ENCODE measurements at places on chromosomes 5 and 9.

DNA sequence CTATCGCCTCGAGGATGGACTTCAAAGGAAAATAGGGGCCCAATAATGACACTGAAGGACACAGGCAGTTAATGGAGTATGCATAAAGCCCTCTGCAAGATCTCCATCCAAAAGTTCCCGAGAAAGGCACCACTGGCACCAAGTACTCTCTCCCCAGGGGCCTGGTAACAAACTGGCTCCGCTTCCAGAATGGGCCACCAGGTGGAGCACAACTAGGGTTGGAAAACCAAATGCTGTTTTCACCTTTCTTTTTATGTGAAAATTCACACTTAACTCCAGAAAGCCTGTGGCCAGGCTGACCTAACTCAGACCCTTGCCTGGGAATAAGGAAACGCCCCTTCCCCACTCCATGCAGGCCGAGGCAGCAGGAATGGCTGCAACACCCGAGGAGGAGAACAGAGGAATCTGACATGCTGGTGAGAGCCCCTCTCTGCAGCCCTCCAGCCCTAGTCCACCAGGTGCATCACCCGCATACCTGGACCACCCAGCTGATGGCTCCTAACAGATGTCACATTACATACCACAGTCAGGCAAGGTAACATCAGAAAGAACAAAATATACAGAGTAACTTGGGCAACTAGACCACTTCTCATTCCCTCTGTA is 42.8 kb downstream of the CAMSAP1 start:
- DNase-seq = peak; percentile 21

GRCh38 chr5:138705007-138705406 is 48.2 kb upstream of the CTNNA1 start:
- no peak for DNase-seq

DNA sequence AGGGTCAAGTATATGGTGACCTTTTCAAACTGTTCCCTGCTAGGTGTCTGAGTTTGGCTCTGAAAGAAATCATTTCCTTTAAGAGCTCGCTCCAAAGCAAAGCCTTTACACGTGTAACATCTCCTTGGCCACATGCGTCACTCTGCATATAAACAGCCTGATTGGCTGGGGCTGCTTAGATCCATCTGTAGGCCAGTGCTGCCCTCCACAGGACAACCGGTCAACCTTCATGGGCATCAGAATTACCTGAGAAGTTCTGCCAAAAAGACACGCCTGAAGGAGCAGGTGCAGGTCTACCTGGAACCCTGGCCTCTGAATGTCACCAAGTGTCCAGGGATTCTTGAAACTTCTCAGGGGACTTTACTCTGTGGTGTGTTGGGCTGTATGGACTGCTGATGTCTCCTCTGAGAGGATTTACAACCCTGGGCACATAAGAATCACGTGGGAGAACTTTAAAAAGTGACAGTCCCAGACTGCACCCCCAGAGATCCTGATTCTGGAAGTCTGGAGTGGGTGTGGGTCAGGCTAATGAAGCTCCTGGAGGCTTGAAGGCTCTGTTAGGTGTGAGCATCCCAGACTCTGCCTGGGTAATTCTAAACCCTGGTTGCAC is 497.6 kb downstream of the GADD45G start:
- peak; percentile 31 for DNase-seq

GRCh38 chr5:134735243-134735642 is 3.1 kb upstream of the CAMLG start:
- no peak for DNase-seq

- no peak for DNase-seq
Measured at GRCh38 chr5:16234598-16234997, 55.0 kb upstream of the MARCHF11 start.

- DNase-seq = no peak
Measured at GRCh38 chr9:22447618-22448305, 1.1 kb downstream of the DMRTA1 start.

- DNase-seq = no peak
Measured at GRCh38 chr5:147341345-147341744, 106.5 kb downstream of the STK32A start.

GRCh38 chr9:113963696-113964494 is 87.8 kb downstream of the ZNF618 start:
- no peak for DNase-seq

DNA sequence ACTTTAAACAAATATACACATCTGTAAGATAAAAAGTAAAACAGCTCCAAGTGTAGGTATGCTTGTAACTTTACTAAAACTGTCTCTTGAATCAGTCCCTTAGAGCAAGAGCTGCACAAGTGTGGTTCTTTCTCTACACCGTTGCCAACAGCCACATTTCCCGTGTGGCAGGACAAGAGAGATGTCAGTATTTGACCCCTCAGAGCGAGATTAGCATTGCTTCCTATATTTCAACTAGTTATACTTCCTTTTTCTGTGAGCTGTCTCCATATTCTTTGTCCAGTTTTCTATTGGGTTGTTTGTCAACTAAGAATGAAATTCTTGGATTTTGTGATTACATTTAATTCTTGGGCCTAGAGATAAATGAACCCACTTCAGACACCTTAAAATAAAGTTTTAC is 8.0 kb downstream of the PLIN2 start:
- no peak for DNase-seq

DNA sequence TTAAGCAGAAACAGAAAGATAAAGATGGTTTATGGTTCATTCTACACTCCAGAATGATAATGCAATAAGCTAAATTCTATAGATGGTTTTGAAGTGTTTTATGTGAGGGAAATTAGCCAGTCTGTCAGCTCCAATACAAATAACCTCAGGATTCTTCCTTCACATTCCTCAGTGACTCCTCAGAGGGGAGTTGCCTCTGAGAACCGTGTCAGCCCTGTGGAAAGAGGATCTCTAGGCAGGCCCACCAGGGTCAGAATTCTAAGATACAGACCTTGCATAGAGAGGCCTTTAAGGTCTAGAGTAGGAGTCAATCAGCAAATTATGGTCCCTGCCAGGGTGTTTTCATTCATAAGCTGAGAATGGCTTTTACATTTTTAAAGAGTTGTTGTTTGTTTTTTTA is 26.6 kb downstream of the RUSC2 start:
- no peak for DNase-seq

DNA sequence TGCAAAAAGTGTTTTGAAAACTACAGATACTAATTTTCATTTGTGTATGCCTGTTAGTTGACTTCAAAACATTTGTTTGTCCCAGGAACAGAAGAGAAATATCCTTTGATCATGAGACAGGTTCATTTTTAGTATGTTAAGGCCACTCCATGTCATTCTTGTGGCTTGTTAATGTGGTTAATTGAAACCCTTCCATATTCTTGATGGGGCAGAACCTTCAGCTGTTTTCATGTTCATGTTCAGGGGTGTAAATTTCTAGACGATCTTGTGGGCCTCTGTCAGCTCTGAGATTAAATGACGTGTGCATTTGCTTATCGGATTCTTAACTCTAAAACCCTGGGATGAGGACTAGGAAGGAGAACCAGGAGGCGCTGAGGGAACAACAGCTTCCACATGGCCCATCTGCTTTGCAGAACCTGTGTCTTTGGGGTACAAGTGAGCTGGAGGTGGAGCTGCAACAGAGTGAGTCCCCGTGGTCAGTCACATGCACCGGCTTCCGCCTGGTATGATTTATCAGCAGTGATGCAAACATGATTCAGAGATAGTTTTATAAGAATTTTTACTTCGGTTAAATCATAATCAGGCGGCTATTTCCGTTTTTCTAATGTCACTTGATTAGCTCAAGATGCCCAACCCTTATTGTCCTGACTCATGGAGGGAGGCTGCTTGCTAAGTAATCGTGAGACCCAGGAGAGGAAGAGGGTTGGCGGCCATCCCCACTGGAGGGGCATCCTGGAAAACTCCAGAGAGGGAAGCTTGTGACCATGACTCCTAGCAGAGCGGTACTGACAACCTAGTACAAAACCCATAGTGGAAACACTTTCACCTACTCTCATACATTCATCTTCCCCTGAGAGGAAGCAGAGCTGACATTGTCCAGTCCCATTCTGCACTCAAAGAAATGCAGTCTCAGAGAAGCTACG is 138.4 kb downstream of the C9orf152 start:
- no peak for DNase-seq

DNA sequence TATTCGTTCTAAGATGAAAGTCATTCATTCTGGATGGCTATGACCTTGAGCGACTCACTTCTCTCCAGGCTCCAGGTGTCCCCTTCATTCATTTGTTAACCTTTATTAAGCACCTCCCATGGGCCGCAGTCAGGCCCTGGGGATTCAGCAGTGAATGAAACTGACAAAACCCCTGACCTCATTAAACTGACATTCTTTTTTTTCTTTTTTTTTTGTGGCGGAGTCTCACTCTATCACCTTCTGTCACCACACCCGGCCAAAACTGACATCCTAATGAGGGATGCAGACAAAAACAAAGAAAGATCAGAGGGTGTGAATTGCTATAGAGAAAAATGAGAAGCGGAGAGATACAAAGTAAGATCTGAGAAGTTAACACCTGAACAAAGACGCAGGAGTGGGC is 16.5 kb upstream of the ODF2 start:
- DNase-seq = no peak

DNA sequence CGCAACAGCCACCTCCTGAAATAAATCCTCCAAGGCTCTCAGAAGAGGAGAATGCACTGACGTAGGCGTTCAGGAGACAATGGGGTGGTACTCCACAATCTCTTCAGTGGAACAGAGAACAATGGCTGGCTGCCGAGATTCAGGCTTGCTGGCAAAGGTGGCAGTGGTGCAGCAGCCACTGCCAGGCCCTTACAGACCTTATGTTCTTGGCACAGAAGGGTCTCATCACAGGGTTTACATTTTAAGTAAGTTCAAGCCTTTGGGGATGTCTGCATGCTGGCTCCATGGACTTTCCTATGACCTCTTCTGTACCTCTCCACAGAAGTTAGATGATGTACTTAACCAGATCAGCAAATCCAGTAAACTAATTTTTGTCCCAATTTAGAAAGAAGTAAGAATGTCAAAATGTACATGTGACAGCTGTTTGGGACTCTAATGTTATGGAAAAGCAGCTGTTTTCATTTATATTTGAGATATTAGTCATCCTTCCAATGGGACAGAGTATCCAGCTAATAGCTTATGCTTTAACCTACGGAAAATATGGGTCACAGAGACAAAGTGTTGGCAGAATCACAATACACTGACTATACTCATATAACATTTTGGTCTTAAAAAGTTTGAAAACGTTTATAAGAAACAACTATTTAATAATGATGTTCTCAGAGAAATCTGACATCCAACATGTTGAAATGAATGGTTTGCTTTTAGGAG is 180.9 kb downstream of the MAPKAP1 start:
- DNase-seq = peak; percentile 46

- DNase-seq = no peak
Measured at GRCh38 chr9:71515107-71515506, 253.2 kb downstream of the CEMIP2 start.

DNA sequence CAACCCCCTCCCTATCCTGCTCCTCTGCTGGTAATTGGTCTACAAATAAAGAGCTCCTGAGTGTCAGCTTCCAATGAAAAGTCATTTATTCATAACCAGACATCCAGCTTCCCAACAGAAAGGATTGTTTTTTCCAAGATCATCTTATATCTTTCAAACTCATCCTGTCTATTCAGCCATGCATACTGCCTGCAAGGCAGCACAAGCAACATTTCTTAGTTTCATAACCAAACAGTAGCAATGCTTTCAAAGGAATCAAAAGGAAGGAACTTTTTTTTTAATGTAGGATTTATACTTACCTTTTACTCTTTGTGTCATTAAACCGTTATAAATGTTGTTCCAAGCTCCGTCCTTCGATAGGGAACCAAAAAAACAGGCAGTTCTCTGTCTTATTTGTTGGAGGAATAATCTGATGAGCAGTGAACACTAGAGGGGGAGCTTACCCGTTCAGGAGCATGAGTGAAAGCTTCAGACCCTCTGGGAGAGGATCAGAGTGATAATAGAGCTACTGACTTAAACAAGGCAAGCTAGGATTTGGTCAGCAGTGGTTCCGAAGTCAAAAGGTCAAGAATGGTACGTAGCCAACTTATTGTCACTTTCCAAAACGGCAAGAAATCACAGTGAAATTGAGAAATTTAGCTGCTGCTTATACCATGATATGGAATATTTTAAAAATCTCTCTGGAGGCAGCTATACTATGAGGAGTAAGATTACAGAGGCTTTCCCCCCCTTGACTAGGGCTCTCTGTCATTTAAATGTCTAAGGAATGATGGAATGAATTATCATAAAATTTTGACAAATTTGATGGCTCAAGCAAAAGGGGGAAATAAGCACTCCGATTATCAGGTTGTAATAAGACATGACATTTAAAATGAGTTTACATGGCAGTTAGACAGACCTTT is 892.9 kb downstream of the NR2F1-AS1 start:
- no peak for DNase-seq

GRCh38 chr9:116476002-116476401 is 211.1 kb upstream of the TRIM32 start:
- DNase-seq = no peak

GRCh38 chr5:180839227-180839626 is 21.8 kb downstream of the ZFP62 start:
- no peak for DNase-seq

DNA sequence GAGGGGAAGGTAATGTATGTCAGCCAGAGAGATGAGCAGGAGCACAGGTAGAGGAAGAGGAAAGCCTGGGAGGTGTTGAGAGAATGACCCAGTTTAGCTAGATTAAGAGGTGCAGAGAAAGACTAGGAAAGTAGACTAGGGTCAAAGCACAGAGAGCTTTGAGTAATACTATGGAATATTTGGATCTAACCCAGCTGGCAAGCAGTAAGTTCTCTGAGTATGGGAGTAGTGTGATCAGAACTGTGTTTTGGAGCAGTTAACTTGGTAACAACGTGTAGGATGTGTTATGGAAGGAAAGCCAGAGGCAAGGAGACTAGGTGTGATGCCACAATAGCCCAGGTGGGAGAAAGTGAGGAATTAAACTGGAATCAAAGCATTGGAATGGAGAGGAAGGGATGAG is 84.9 kb upstream of the PTGER4 start:
- no peak for DNase-seq

DNA sequence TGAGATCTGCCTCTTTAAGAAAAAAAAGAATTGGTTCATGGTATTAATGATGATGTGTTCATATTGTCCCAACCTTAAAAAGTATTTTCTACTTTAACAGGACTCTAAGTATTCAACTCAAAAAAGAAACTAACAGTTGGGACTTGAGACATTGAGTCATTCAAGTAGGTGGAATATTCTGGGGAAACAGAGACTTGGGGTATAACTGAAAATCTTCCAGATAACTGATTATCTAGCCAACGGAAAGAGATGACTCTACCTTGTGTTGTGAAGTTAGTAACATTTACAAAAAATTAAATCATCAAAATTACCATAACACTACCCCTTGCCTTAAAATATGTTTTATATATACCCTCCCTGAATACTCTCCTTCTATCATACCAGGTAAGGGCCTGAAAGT is 19.1 kb downstream of the OXCT1 start:
- DNase-seq = no peak

GRCh38 chr5:81400375-81400774 is 6.4 kb upstream of the ACOT12 start:
- DNase-seq = no peak

GRCh38 chr9:15058236-15058635 is 148.0 kb upstream of the FREM1 start:
- DNase-seq = no peak

GRCh38 chr5:93348231-93348630 is 232.8 kb downstream of the NR2F1-AS1 start:
- DNase-seq = no peak
